Testis (tissue), 5 donors: ENCODE measurements at places on chromosomes 5 and 9. TPM values are rescaled to one million over a fixed set of nuclear protein-coding genes. Genes with fewer than 3 reads are reported as not detected.

GRCh38 chr5:112552791-112553190 is 133.7 kb upstream of the EPB41L4A start:
- no peak for DNase-seq

Gene PRDM9
- 4.4 TPM for total RNA-seq

Gene CD180
- 0.08 TPM for total RNA-seq

Gene ADRA1B
- total RNA-seq = 0.93 TPM

DNA sequence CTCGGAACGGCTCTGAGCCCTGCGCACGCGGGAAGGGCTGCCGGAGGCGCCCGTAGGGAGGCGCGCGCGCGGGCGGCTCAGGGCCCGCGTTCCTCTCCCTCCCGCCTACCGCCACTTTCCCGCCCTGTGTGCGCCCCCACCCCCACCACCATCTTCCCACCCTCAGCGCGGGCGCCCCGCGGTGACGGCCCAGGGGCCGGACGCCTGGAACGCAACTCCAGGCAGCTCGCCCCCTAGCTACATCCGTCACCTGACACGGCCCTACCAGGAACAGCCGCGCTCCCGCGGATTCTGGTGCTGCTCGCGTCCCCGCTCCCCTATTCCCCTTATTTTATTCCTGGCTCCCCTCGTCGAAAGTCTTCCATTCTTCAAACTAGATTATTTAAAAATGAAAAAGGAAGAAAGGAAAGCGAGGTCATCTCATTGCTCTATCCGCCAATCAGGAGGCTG is at the start of gene CDKN2B-AS1:
Gene CDKN2B-AS1 (plus strand): TSS at position 236 of the 450 bp plus-strand sequence.
- peak; percentile 78 for DNase-seq

DNA sequence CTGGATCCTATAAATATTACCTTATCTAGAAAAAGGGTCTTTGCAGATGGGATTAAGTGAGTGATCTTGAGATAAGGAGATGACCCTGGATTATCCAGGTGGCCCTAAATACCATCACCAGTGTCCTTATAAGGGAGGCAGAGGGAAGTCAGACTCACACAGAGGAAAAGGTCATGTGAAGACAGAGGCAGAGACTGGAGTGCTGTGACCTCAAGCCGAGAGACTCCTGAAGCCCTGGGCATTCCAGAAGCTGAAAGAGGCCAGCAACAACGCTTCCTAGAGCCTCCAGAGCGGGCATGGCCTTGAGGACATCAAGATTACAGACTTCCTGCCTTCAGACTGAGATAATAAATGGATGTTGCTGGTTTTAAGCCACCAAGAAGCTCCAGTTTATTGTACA is 118.8 kb downstream of the ATPSCKMT start:
- DNase-seq = peak; percentile 37

Gene GRXCR2
- total RNA-seq = not detected

GRCh38 chr5:14727428-14727865 is 62.9 kb downstream of the OTULIN start:
- DNase-seq = peak; percentile 84

- no peak for DNase-seq
Observed at GRCh38 chr9:123033864-123034601, 566 bp downstream of the GPR21 start.

- no peak for DNase-seq
Observed at GRCh38 chr5:59466271-59466670, 427.3 kb downstream of the PDE4D start.

- DNase-seq = peak; percentile 65
Observed at GRCh38 chr9:136769710-136770191, 5.4 kb upstream of the LCN15 start.

GRCh38 chr5:111694133-111694532 is 62.9 kb downstream of the NREP start:
- no peak for DNase-seq

DNA sequence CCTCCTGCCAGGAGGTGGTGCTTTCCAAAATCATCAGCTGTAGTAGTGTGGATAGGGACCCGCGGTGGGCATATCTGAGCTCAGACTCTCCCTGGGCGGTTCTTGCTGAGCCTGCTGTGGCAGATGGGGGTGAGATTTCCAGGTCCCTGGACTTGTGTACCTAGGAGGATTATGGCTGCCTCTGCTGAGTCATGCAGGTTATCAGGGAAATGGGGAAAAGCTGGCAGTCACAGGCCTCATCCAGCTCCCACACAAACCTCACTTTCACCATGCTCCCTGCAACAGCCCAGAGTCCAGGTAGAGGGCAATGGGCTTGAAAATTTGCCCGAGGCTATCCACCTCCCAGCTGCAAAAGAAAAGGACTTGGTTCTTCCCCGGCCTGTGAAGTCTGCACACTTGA is 23.4 kb upstream of the MAMDC2 start:
- no peak for DNase-seq

DNA sequence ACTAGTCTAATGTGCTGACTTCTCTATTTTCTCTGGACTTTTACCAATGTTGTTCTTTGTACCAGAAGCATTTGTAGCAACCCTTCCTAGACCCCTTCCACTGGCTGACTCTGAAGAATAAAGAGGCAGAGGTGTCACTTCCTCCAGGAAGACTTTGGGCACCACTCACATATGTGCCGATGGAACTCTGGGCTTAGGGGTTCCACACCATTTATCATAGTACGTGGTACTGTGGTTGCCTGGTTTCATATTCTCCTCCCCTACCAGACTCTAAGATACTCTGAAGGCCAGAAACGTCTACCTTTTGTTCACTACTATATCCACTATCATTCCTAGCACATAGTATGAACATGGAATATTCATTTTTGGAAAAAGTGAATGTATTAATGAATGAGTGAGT is 88.0 kb downstream of the BNC2 start:
- DNase-seq = no peak

DNA sequence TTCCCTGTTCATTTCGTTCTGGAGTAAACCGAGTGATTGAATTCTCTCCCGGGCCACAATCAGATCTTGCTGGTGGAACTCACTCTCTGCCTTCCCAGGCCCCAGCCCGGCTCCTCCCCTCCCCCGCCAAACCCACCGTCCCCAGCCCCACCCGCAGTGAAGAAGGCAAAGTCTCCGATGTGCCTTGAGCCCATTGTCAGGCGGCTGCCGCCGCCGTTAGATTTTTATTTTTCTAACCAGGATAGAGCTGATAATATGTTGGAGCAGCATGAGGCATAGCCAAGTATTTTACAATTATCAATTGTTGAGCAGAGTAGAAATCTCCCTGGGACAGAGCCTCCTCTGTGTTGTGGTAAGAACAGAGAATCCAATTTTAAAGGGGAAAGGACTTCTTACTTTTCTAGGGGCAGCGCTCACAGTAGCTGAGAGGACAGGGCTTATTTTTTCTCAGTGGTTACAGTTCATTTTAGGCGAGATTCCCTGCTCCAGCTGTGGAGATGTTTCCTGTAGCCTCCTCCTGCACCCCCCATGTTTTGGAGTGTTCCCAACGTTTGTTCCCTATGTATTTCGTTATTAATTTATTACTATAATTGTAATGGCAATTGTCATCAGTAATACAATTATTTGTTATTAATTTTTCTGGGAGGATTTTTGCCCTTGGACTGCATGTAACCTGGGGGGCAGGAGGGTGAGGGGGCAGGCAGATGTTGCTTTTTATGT is 1.3 kb downstream of the PSAT1 start:
- peak; percentile 32 for DNase-seq

DNA sequence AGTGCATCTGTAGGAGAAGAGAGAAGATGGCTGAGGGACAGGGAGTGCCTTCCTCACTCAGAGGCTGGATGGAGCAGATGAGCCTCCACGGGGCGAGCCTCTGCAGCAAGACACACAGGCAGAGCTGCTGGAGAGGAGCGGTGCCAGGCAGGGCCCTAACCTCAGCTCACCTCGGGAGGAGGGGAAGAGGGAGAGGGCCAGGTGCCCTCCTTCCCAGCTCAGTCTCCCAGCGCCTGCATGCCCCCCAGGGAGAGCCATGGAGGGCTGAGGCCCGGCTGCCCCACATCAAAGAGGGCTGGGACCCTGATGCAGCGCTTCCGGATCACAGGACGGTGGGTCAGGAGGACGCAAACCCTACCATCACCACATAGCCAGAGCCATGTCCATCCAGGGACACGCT is 13.6 kb upstream of the SPATA31E1 start:
- no peak for DNase-seq

DNA sequence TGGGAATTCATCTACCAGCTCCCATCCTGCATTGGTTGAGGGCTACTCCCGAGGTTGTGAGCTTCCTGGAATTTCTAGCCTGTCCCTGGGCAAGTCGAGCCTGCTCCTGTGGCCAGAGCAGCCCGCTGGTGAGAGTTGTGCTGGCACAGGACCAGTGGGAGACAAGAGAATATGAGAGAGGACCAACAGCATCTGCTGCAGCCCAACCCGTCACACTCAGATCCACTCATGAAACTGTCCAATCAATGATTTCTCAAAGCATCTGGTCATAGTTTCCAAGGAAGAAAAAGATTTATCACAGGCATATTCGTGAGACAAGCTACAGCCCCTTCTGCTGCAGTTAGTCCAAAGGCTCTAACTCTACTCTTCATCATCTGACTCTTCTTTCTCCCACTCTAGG is 64.4 kb upstream of the RAI14 start:
- no peak for DNase-seq

DNA sequence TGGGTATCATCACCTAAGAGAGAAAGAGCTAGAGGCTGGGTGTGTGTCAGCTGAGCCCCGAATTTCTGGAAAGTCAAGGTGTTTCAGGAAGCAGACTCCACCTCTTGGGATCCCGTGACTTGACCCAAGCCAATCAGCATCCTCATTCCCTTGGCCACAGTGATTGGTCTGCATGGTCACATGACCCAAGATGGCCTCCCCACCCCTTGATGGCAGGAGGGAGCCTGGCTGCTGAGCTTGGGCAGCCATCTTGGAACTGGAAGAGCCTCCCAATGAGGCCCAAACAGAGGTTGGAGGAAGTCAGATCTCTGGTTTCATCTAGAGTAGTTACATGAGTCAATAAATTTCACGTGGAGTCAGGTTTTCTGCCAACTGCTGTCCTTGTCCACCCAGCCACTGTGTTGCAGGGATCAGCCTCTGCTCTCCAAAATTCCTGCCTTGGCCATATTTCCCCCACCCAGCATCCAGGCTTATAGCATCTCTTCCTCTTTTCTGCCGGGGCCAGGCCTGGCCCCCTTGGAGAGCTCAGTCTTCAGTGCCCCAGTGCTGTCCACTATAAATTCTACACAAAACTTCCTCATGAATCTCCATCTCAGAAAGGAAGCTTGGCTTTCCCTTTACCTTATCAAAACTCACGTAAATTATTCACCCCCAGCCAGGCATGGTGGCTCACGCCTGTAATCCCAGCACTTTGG is 17.2 kb upstream of the SUSD3 start:
- DNase-seq = peak; percentile 53

DNA sequence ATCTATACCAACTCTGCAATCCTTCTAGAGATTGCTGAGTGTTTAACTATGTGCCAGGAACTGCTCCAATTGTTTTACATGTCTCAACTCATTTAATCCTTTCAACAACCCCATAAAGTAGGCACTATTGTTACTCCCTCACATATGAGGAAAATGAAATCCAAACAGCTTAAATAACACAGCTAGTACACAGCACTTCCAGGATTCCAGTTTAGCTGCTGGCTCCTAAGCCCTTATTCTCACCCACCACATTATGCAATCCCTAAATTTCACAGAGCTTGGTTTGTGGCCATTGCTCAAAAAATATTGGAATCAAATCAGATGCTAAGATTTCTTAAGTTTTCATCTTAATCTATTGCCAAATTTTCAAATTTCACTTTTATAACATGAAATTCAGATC is 84.9 kb downstream of the PRELID2 start:
- no peak for DNase-seq

- DNase-seq = no peak
Observed at GRCh38 chr9:115444959-115445358, 327.0 kb upstream of the TNC start.

Gene QRFP
- 0.24 TPM for total RNA-seq

DNA sequence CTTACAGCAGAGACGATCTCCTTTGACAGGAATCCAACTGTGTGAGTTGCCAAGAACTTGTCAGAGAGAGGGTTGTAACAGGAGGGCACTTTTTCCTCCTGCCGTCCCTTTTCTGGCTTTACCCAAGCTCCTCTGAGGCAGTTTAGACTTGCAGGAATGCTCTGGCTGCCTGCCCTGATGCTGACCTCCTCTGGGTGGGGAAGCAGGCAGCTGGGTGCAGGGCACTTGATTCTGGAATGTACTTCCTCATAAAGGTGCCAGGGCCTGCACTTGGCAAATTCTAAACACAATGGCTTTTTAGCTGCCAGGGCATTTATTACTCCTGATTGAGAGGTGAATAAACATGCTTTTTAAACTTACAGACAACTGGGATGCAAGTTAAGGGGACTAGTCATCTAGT is 190.4 kb downstream of the EPB41L4A start:
- peak; percentile 47 for DNase-seq
